Skeletal muscle cell (primary cell): ENCODE measurements at places on chromosomes 12 and 14.
A peak's percentile ranks its signal among the peaks of the same experiment; 100 is the strongest.

- no peak for DNase-seq
Measured at GRCh38 chr12:23504043-23504442, 445.4 kb downstream of the SOX5 start.

- DNase-seq = no peak
Measured at GRCh38 chr12:74152370-74152769, 385.3 kb upstream of the ATXN7L3B start.

DNA sequence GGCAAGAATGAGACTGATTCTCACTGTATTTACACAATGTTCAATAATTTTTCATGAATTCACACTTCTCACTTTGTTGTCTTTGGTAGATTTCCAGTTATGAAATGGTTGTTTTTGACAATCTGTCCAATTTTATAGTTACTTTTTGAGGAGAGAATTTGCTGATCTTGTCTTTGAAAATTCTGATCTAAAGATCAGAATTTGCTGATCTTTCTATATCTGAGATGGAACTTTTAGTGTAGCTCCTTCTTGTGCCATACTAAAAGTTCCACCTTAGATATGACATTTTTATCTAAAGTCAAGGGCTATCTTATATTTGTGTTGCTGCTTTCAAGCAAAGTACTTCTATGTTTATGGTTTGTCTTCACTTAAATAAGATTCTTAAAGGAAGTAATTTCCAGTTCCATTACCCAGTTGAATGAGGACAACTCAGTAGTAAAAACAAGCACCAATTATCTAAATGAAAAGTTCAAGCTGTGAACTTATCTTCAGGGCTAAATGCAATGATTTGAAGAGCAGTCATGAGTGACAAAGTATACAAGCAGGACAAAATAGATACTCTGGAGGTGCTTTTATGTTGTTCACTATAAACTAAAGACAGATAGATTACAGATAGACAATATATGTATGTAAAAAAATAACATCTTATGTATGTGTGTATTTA, 76.4 kb upstream of the FOXG1 start:
- no peak for DNase-seq

GRCh38 chr12:118061873-118062843, 1.2 kb upstream of the WSB2 start:
- DNase-seq = no peak

GRCh38 chr12:86729739-86730138, 473.5 kb upstream of the MGAT4C start:
- no peak for DNase-seq

GRCh38 chr14:75383721-75384120, 44.1 kb upstream of the JDP2 start:
- no peak for DNase-seq

DNA sequence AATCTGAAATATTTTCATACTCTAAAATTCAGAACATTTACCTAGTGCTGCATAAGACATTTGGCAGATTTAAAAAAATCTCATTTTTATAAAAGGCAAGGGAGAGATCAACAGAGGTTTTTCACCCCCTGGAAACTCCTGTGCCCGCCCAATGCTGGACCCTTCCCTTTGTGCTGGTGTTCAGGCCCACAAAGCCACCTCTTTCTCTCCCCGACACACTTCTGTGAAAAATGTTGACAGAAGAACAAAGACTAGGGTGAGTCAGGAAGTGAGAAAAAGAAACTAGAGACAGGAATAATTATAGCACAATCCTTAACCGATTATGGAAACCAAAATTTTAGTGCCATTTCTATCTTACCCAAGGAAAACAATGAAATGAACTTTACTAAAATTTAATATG, 197.7 kb upstream of the STXBP6 start:
- DNase-seq = no peak

- no peak for DNase-seq
Measured at GRCh38 chr12:38825006-38825405, 80.4 kb downstream of the CPNE8 start.

- no peak for DNase-seq
Measured at GRCh38 chr12:27705263-27705662, 5.4 kb upstream of the MRPS35 start.

GRCh38 chr12:90854136-90854689, 100.8 kb downstream of the CCER1 start:
- DNase-seq = peak; percentile 25

GRCh38 chr12:119322301-119322723, 12.2 kb upstream of the CCDC60 start:
- DNase-seq = no peak

DNA sequence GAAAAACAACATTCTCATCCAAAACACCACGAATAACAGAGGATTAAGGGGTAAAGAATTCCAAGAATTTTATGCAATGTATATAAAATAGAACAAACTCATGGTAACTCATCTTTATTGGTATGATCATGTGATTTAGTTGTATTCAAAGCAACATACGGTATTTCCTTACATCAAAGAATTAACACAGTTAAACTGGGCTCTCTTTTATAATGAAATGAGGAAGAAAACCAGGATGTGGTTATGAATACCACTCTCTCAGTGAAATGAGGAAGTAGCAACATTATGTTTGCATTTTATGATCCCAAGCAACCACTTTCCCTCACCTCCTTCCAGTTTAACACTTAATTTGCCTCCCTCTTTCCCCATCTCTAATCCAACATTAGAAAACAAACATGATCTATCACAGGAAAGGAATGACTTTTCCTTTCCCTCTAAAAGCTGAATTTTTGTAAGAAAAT, 22.9 kb downstream of the SPTLC2 start:
- DNase-seq = no peak

DNA sequence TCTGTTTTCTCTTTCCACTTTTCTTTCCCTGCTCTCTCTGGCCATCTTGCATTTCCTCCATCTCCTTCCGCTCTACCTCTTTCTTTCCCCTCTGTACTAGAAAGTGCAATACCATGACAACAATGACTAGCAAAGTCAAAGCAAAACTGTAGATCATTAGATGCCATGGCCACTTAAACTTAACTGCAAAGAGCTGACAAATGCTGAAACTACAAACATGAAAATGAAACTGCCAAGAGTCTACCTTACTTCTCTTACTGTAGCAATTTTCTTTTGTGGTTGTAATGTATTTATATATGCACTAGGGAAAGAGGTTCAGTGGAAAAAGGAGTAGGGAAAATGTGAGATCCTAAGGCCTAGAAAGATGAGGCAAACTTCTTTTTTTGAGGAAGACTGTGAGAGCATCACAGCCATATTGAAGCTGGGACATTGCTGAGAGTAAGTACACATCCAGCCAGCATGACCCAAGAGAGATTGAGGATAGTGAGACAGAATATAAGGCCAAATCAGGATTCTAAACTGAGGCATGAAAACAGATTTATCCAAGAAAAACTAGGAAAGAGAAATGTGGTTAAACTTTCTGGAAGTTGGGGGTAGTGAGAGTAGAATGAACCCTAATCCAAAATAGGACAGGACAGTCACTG, 276.6 kb upstream of the NAV3 start:
- no peak for DNase-seq

- DNase-seq = no peak
Measured at GRCh38 chr12:119005085-119005484, 23.7 kb downstream of the SRRM4 start.

DNA sequence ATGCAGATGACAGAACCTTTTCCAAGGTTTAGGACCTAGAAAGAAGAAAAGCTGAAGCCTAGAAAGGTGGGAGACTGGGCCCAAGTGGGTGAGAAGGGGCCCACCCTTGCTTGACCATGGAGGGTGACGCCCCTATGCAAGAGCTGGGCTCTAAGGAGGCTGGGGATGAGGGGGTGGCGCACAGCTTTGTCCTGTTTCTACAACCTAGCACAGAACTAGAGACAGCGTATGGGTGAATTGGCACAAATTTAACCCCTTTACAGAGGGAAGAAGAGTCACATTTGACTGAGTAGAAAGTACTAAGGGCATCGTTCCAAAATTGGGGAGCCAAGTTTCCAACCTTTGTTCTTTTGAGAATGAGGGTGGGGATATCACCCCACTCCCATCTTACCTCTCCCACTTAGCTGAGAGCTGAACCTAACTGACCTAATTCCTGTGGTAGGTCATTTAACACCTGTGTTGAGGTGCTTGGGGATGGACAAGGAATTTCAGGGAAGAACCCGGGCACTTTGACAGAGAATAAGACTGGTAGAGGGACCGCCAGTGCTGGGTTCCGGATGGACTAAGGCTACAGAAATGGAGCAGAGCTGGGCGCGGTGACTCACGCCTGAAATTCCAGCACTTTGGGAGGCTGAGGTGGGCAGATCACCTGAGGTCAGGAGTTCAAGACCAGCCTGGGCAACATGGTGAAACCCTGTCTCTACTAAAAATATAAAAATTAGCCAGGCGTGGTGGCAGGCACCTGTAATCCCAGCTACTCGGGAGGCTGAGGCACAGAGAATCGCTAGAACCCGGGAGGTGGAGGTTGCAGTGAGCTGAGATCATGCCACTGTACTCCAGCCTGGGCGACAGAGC, 5.2 kb downstream of the NFKBIA start:
- no peak for DNase-seq

- no peak for DNase-seq
Measured at GRCh38 chr12:88111074-88111652, 30.7 kb downstream of the CEP290 start.

GRCh38 chr14:90675399-90675798, 140.8 kb downstream of the TTC7B start:
- DNase-seq = peak; percentile 19

DNA sequence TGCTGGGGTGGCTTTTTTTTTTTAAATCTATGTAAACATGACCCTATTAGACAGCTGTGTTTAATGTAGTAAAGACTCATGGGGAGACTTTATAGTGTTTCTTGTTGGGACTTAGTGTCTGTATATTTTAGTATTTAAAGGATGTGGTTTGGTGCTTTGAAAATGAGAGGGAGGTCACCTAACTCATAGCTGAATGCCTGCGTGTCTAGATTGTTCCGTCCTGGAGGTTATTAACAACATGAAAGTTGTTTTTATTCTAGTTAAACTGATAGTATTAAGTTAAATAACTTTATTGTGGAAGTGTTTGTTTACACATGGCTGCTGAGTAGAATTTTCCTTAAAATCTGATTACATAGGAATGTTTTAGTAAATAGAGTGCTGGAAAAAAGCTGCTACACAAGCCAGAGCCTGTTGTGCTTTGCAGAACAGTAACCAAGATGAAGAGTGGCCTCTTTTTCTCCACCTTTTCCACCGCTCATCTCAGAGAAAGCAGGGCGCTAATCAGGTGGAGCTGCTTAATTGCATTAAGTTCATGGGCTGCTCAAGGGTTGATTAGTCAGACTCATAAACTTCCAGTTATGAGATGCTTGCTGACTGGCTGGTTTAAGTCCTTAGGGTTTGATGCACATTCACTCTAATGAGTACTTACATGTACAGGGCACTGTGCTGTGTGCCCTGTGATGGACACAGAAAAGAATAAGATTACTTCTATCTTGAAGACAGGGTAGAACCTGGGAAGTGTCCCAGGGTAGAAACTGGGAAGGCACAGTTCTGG, 62.7 kb downstream of the FBXO34 start:
- no peak for DNase-seq

DNA sequence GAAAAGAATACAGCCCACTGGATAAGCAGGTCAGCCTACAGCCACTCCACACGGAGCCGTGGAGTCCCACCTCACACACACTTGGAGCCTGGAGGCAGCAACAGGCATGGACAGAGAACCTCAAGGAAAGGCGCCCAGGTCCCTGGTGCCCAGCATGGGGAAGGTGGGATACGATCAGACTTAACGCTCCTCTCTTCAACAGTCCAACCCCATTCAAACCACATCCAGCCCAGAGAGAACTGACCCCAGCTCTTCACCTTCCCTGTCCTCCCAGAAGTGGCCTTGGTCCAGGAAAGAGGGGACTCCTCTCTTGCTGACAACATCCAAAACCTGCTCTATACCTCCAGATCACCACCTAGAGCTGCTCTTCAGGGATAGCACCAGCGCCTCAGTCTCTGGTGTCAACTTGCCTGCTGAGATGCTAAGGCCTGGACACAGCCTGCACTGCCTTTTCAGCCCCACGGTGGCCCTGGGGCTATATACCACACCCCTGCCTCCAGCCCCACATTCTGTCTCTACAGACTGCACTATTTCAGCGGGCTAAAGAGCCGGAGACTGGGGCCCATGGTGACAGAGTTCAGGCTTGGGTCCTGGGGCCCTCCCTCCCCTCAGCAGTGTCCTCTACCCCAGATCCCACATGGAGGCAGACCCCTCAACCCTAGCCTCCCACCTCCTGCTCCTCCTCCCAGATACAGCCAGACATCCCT, 7.0 kb downstream of the ADCY6 start:
- DNase-seq = no peak

DNA sequence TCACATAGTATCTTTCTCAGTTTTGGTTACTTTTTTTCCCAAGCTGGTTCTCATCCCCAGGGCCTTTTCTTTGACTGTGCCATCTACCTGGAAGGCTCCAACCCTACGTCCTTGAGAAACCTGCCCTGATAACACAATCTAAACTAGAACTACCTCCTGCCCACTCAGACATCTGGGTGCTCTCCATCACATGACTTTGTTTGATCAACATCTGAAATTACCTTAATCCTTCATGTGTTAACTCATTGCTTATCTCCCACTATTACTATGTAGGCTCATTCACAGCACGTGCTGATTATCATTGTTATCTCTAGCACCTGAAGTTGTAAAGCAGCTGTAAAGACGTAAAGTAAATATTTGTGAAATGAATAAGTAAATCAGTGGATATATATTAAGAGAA, 784.0 kb downstream of the TMTC2 start:
- DNase-seq = no peak

DNA sequence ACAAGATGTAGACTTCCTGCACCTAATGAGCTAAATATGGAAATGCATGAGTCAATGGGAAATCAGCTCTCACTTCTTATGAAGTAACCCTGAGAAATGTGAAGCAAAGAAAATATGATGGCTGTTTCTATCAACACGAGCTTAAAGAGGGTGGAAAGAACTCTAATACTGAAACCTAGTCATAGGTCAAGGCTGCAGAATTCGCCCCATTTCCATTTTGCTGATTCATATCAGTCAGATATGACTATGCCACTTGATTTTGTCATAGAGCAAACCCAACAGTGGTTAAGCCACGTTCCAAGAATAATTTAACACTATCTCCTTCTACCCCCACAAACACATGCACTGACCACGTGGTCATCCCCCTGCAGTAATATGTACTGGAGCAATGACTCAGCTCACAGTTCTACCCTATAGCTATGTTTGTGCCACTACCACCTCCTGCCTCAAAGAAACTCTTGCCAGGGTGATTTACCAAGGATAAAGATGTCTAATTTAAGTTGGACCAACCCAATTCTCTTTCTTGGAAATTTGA, 157.5 kb downstream of the TMTC3 start:
- DNase-seq = peak; percentile 99

DNA sequence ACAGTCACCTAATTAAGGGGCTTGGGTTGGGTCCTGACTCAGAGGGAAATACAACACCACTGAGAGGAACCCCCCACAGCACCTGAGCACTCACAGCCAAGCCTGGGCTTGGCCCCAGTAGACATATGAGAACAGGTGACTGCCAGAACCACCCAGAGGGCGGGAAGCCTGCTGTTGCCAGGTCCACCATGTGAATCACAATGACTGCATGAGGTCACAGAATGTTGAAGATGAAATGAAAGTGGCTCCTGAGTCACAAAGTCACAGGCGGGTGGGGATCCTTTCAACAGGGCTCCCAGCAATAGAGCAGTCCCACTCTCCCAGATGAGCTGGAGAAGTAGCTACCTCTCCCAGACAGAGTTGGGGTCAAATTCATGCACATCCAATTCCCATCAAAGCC, at the start of gene LRRC74A:
LRRC74A (plus strand) TSS at position 287 of the 400 bp plus-strand sequence. CDS start 290 bp downstream, outside the sequence.
- DNase-seq = no peak
